ENCODE measurements at places on chromosomes 4 and X. TPM values are rescaled to one million over a fixed set of nuclear protein-coding genes. Genes with fewer than 3 reads are reported as not detected.

Gene SCML2
- 0.41 TPM for polyA plus RNA-seq

Gene SLC49A3
- polyA plus RNA-seq = not detected

Gene DMD
- 0.18 TPM for polyA plus RNA-seq

Gene MXRA5
- not detected for polyA plus RNA-seq

Gene MTMR8
- polyA plus RNA-seq = 7.2 TPM

Gene ZNF157
- 0.97 TPM for polyA plus RNA-seq

Gene ITGB1BP2
- polyA plus RNA-seq = not detected

Gene PAGE2B
- not detected for polyA plus RNA-seq

Gene LIMCH1
- polyA plus RNA-seq = not detected

Gene PPP4R3C
- not detected for polyA plus RNA-seq

Gene GPR119
- not detected for polyA plus RNA-seq

Gene SUPT20HL1
- polyA plus RNA-seq = not detected

Gene AMER1
- not detected for polyA plus RNA-seq
